ENCODE measurements at places on chromosomes 4 and X.

DNA sequence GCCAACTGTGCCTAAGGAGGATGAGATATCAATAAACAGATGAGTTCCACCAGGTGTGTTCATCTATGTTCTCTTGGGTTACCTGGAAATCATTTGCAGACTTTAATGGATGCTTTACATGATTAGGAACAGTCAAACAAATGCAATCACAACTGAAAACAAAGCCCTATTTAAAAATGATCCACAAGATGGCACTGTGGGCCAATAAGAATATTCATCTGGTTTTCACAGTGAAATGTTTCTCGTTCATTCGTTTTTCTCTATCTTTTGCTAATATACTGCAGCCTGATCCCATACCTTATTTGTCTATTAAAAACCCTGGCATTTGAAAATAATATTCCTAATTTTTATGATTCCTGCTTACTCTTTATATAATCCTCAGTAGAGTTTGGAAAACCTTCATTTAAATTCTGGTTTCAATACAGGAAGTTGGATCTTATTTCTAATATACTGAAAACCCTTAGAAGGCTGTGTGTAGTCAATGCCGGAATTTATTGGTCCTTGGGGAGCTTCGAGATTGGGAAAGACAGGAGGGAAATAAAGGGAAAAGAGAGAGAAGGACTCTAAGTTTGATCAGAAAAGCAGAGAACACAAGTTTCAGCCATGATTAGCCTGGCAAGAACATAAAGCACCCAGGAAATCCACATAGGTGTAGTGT lies 63.8 kb upstream of the TAPT1 start:
- DNase-seq: no peak

- DNase-seq: no peak
Measured at GRCh38 chr4:165965503-165965902, 92.5 kb downstream of the TLL1 start.

DNA sequence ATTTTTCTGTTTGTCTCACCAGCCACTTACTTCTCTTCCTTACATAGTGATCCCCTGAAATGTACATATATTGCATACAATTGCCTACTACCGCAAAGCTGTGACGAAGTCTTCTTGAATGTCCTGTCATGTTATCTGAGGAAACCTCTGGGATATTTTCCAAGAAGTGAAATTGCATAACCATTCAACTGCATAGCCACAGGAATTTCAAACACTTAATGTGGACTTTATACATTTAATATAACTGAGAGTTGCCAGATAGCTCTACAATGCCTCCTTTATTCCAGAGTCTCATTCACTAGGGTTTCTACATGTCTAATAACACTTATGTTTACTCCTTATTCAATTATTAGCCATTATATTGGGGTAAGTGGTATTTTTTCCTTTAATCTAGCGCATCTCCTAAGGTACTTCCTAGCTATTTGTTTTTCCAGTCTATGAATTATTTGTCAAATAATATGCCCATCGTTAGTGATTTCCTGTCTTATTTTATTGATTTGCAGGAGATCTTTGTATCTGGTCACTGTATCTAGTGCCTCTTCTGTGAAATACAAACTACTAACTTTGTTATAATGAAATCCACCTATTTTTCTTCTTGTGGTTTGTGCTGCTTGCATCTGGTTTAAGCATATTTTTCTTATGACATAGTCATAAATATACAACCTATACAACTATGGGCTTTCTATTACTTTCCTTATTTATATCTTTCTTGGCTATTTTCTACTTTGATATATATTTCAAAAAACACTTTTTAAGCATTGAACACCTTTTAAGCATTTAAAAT lies 69.2 kb upstream of the GRID2 start:
- no peak for DNase-seq

DNA sequence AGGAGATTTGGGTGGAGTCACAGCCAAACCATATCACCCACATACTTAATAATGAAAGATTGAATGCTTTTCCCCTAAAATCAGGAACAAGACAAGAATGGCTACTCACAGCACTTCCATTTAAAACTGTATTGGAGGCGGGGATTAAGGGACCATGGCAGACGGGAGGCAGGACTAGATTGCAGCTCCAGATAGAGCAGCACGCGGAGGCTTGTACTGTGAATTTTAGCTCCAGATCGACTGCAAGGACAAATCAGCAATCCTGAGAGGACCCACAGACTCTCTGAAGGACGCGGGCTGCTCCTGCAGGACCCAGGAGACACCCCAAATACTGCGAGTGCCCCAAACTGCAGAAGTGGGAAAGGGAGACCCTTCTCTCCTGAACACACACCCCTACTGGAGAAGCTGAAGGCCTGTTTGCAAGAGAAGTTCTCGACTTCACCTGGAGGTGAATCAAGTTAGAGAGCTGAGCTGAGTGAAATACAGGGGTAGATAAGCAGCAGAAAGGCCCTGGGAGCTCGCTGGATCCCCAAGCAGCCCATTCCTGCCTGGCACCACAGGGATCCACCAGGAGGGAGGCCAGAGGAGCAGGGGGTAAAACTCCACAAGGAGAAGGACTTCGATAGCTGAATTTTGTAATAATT lies 207.4 kb upstream of the INTU start:
- DNase-seq: no peak

DNA sequence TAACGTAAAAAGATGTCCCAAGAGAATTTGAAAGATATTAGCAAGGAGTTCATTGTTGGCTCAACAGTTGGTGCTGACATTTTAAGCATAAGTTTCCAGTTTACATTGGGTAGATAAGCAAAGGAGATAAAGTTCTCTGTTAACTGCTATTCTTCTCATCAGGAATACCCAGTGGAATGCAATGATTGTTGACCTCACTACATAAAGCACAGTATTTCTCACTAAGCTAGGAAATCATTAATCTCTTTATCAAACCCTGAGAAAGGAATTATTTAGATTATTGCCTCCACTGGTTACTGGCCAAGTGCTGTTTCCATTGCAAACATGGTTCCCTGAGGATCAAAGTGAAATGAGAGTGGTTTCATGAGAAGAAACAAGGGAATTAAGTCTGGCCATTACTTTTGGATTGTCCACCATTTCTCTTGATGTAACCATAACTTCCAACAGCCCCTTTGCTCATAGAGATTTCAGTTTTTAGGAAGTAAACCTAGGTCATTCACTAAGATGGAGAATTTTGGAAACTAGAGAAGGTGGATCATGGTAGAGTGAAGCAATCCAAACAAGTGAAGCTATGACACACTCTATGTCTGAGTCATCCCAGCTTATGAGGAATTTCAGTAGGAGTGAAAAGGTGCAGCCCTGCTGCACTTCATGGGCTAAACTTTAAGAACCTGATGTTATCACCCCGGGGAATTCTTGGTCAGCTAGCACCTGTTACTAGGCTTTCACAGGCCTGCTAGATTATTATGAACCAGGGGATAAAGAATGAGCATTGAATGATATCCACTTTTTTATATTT lies 163.4 kb downstream of the AREG start:
- no peak for DNase-seq

DNA sequence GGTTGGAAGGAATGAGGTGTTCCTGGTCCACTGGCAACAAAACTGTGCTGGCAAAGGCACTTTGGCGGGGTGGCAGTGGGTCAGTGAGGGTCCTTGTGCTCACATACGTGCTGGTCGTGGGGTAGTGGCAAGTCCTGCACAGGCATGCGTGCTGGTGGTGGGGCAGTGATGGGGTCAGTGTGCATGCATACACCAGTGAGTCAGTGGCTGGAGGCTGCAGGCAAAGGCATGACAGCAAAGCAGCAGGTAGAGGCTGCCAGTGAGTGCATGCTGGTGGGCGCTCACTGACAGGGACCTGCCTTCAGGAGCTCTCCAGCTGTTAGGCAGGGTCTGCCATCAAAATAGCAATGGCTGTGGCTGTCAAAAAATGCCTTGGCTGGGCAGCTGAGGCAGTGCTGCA lies 42.1 kb downstream of the TMPRSS11E start:
- DNase-seq: no peak

DNA sequence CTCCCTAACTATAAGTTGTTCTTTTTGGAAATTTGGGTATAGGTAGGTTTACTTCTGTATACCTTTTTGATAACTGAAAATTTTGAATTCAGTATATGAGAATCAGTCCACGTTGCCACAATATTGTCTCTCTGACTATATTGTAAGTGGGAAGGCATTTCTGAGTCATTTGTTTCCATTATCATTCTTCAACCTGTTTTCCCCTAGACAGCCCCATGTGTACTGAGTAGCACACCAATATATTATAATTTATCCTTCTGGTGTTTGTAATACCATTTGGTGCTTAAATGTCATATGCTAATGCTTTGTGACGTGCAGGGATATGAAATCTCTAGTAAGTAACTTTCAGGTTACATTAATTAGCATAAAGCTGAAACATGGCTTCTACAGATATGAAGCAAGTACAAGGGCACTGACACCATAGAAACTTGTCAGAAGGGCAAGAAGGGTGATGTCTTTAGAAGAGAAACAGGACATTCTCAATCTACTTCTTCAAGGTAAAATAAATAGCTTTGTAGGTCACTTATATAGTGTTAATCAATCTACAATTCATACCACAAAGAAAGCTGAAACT lies 27.7 kb downstream of the PAK3 start:
- DNase-seq: no peak

DNA sequence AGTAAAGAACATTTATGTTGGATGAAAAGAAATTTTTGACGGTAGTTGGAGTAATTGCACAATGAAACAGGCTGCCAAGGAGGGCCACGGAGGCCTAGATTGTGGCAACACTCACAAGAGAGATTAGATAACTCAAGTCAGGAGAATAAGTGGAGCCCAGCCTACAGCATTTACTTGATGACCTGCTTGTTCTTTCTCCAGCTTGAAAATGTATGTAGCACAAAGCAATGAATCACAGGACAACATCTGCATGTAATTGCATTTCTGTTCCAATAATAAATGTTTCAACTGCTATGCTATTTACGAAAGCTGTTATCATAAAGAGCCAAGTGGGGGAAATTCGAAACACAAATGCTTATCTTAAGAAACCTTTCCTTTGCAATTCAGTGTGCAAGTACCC lies 221.2 kb upstream of the MID1 start:
- no peak for DNase-seq

Data from stimulated activated CD4-positive, alpha-beta T cell treated with anti-CD3 and anti-CD28 coated beads, Interleukin-1b, Interleukin-23, amount 100 ng/mL, for 1 hour (primary cell).